ENCODE measurements at places on chromosomes 2 and 18. TPM values are rescaled to one million over a fixed set of nuclear protein-coding genes. Genes with fewer than 3 reads are reported as not detected.

DNA sequence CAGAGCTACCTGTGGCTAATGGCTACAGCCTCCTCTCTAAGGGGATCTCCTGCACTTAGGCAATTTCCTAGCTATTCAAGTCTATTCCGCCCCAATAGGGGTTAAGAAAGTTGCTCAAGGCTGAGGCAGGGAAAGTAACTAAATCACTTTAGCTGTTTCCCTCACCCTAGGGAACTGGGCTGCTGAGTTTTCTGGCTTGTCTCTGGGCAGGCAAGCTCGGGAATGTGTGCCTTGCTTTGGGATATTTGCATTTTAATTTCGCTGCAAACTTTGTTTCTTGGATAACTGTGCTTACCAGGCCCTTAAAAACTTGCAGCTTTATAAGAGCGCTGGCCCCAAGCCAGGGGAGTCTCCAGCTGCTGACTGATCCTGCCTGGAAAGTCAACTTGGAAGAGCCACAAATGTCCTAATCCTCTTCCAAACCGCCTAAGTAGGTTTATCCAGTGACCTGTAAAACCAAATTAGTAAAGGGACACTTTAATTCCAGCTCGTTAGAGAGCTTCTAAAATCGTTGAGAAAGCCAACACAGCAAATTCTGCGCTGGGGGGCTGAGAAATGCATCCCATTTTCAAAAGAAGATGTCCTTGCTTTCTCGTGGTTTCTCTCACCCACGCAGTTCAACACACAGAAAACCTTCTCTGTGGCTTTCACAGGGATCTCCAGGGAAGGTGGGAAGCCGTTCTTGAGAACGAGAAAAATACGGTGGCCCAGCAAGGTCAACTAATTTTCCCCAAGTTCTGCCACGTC lies 59.5 kb upstream of the SP3 start:
- H3K4me3 ChIP-seq = no peak overlapping the region
- no peaks in the 10 kb centered on the region for H3K4me1 ChIP-seq
- no peaks in the 10 kb centered on the region for H3K36me3 ChIP-seq
- peak overlapping the region; percentile 70 for H3K27ac ChIP-seq
- no peaks in the 10 kb centered on the region for H3K27me3 ChIP-seq

- no peak overlapping the region for H3K27ac ChIP-seq
- no peak overlapping the region for H3K4me3 ChIP-seq
- no peaks in the 10 kb centered on the region for H3K27me3 ChIP-seq
- H3K4me1 ChIP-seq = no peaks in the 10 kb centered on the region
- no peaks in the 10 kb centered on the region for H3K36me3 ChIP-seq
- no peak for DNase-seq
These were observed 1111.0 kb upstream of the SLC39A10 start for GRCh38 chr2:194545978-194546377.

GRCh38 chr2:128313931-128314347 lies 4.7 kb downstream of the HS6ST1 start:
- no peak overlapping the region for H3K27ac ChIP-seq
- H3K36me3 ChIP-seq = no peaks in the 10 kb centered on the region
- DNase-seq = no peak
- H3K4me1 ChIP-seq = no peaks in the 10 kb centered on the region
- no peaks in the 10 kb centered on the region for H3K27me3 ChIP-seq

GRCh38 chr2:18545384-18545783 lies 15.1 kb downstream of the RDH14 start:
- no peaks in the 10 kb centered on the region for H3K4me1 ChIP-seq
- H3K4me3 ChIP-seq = no peak overlapping the region
- H3K36me3 ChIP-seq = no peaks in the 10 kb centered on the region
- H3K27me3 ChIP-seq = no peaks in the 10 kb centered on the region
- DNase-seq = no peak
- no peak overlapping the region for H3K27ac ChIP-seq

DNA sequence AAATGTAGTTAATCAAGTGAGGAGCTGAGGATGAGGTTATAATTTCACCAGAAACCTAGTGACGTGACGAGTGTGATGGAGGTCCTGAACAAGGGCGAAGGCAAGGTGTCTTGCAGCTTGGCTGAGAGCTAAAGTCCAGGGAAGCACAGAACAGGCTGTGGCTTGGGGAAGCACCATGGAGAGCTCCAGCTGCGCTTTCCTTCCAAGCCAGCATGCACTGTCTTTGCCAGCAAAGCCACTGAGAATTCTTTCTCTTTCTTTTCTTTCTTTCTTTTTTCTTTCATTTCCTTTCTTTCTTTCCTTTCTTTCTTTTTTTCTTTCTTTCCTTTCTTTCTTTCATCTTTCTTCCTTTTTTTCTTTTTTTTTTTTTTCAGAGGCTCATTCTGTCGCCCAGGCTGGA lies 239.3 kb downstream of the FBXO15 start:
- H3K4me1 ChIP-seq = no peaks in the 10 kb centered on the region
- H3K36me3 ChIP-seq = no peaks in the 10 kb centered on the region
- DNase-seq = no peak
- no peak overlapping the region for H3K4me3 ChIP-seq

- no peaks in the 10 kb centered on the region for H3K4me1 ChIP-seq
- peaks cover 2% of the 10 kb centered on the region for H3K36me3 ChIP-seq
- no peak overlapping the region for H3K4me3 ChIP-seq
- DNase-seq = no peak
- H3K27me3 ChIP-seq = no peaks in the 10 kb centered on the region
These were observed 16.4 kb upstream of the FBLN7 start for GRCh38 chr2:112121682-112122254.

GRCh38 chr2:27021253-27022049 lies 11.3 kb upstream of the TMEM214 start:
- H3K36me3 ChIP-seq = no peaks in the 10 kb centered on the region
- H3K4me1 ChIP-seq = peaks cover 12% of the 10 kb centered on the region
- no peak overlapping the region for H3K27ac ChIP-seq

- H3K4me1 ChIP-seq = no peaks in the 10 kb centered on the region
- no peaks in the 10 kb centered on the region for H3K36me3 ChIP-seq
- H3K27me3 ChIP-seq = peaks cover 5% of the 10 kb centered on the region
- no peak overlapping the region for H3K27ac ChIP-seq
- DNase-seq = no peak
- no peak overlapping the region for H3K4me3 ChIP-seq
These were observed 761 bp downstream of the ST8SIA5 start for GRCh38 chr18:46756025-46756558.

The GREB1L gene
- total RNA-seq = 7.9 TPM

The TBR1 gene
- not detected for total RNA-seq

The EML6 gene
- 0.82 TPM for total RNA-seq

The NDC80 gene
- total RNA-seq = 1.4 TPM

The CIB4 gene
- not detected for total RNA-seq

The TNS1 gene
- total RNA-seq = 136 TPM
